ENCODE measurements at places on chromosomes 13 and 19.

GRCh38 chr19:44783545-44783944 lies 5.9 kb downstream of the CBLC start:
- ATAC-seq, result no peak

GRCh38 chr13:70732611-70733010 lies 624.4 kb upstream of the KLHL1 start:
- ATAC-seq, result no peak

DNA sequence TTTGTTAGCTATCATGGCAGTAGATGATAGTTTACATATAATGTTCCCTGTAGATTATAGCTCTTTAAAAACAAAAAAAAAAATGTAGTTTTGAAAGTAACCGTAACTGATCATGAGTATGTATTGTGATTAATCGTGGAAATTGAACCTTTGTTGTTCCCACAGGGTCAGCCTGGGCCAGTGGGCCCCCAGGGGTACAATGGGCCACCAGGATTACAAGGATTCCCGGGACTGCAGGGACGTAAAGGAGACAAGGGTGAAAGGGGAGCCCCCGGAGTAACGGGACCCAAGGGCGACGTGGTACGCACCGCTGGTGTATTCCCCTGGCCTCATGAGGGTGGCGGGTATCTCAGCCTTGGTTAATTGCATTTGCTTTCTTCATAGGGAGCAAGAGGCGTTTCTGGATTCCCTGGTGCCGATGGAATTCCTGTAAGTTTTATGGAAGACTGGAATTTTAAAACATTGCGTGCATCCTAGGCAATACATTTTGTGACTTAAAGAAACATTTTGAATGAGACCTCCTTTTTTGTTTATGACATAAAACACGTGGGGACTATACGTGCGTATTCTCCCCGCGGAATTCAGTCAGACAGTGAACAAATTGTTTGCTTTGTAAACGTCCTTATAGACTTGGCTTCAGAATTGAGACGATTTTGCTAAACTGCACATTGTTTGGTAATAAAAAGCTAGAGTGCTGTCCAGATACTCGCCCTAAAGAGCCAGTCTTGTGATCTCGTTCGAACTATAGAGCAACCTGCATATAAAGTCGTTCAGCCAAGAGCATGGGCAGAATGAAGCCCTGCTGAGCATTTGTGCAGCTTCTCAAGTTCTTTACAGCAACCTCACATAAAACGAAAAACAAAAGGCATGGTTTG lies 117.7 kb downstream of the COL4A2 start:
- ATAC-seq, result no peak

- peak; percentile 31 for ATAC-seq
These were observed at the start of gene POU2F2 for GRCh38 chr19:42132030-42132628. TSS of gene POU2F2 (minus strand) at chr19:42132446. CDS start at chr19:42132411, 35 bp downstream.

GRCh38 chr19:15252398-15253018 lies 20.3 kb upstream of the EPHX3 start:
- ATAC-seq, result no peak

- ATAC-seq, result no peak
These were observed 100.3 kb downstream of the TM9SF2 start for GRCh38 chr13:99601535-99601934.

DNA sequence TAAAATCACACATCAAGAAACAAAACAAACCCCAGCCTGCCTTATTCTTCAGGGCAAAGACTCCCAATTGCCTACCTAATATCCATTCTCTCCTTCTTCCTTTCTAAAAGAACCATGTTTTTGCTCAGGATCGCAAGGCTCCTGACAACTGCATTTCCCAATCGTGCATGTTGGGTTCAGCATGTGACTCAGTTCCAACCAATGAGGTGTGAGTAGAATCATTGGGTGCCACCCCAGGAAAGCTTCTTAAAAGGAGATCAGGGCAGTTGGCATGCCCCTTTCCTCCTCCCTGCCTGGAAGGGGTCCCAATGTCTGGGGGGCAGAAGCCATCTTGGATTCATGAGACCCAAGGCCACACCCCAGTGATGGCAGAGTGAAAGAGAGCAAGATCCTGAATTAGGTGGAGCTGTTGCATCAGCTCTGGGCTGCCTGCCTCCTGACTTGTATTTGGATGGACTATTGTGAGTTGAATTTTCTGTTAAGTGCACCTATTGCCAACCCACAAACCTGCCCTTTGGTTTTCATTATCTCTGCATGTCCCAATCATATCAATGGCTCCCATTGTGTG lies 26.0 kb upstream of the UBAC2 start:
- ATAC-seq, result no peak

DNA sequence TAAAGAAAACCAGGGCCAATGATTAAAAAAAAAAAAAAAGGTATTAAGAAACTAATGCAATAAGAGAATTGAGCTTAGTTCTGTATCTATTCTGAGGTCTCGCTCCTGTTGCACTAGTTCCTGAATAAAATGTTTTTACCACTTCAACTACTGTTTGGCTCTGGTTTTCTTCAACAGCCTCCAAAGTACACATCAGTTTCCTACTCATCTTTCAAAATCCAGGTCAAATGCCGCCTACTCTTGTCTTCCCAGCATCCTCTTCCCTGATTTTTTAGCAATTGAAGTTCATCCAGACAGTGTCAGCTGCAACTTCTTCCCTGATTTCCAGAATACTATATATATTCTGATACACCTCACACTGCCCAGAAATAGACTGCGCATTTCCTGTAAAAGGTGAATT lies 1.4 kb upstream of the RCBTB1 start:
- no peak for ATAC-seq

DNA sequence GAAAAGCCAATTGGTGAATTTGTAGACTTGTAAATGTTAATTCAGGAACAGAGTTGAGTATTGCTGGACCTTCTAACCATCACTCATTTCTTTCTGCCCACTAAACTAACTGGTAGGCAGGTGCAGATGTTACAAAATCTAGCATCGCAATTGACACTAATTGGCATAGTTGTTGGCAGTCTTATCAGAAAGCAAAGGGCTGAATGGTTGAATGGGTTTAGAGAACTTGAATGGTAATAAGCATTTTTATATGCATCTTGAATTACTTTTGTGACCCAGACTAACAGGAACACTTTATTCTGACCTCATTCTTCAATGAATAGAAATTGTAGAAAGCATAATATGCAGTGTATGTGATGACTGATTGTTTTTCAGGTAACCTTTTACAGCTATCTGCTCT lies 189.1 kb downstream of the GGACT start:
- no peak for ATAC-seq

- no peak for ATAC-seq
These were observed 5.4 kb upstream of the ASPDH start for GRCh38 chr19:50519006-50519575.

DNA sequence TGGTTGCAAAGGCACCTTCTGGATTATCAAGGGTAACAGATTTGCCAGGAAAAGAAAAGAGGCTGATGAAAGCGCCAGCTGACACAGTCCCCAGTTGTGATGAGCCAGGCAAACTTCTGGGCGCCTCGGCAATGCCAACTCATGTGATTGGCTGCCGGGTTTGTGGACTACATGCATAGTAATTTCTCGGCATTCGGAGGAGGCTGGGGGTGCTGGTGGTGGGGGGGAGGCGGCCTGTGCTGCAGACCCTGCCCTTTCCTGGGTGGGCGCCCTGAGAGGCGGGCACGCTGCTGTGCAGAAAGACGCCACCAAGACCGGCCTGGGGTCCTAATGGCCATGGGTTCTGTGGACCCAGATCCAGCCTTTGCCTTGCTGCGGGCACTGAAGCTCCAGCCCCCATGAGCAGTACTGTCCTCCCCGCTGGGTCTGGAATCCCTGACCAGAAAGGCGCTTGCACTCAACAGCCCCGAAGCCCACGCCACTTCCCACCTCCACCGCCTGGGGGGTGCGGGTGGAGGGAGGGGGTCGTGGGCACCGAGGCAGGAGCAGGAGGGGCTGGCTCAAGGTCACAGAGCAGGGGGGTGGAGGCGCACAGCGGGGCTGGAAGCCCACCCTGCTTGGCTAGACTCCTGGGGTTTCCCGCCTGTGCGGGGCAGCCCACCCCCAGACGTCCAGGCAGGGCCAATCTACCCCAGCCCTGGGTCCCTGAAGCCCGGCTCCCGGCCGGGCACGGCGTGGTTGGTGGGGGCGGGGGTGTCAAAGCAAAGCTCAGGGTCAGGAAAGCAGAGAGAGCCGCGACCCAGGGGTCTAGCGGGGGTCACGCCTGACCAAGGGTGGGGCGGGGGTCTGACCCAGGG lies 1.0 kb downstream of the DIRAS1 start:
- ATAC-seq, result no peak

DNA sequence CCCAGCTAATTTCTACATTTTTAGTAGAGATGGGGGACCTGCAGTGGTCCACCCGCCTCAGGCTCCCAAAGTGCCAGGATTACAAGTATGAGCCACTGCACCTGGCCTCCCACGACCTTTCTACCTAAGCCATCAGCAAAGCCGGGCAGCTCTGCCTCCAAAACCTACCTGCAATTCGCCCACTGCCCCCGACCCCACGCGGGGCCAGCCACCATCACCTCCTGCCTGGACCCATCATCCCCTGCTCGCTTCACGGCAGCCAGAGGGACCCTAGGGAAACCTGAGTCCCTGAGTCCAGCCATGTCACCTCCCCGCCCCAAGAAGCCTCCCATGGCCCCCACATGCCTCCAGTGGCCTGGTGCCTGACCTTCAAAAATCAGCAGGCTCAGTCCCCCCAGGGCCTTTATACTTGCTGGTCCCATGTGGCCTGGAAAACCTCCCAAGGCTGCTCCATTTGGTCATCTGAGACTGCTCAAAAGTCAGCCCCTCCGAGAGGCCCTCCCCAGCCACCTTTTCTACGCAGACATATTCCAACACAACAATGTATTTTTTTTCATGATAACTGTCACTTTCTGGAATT lies 12.1 kb downstream of the ERCC2 start:
- ATAC-seq, result no peak

- no peak for ATAC-seq
These were observed 320.3 kb downstream of the ATP8A2 start for GRCh38 chr13:25692099-25692498.

DNA sequence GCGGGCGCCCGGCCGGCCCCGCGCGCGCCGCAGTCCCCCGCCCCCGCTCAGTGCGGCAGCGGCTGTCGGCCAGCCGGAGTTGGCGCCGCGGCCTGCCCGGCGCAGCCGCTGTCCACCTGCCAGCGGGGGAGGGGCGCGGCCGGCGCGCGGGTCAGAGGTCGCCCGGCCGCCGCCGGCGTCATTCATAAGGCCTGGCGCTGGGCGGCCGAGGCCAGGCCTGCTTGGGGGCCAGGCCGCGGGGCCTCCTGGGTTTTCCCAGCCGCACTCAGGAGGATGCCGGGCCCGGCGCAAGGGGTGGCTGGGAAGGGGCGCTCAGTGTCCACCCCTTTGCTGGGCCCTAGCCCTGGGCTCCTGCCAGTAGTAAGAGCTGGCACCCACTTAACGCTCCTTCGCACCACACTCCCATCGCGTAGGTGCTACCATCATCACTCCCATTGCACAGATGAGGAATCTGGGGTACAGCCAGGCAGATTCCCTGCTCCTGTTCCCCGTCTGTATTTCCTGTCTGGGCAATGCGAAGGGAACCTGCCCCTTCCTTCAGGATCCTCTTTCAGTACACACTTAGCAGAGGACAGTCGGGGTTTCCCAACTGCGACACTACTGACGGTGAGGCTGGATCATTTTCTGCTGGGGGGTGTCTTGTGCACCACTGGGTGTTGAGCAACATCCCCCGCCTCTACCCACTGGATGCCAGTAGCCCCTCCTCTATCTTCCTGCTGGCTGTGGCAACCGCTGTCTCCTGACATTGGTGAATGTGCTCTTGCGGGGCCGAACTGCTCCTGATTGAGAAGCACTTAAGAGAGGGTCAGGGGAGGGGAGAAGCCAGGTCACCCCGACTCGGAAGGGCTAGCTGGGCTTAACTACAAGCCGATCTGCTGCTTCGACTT lies 846 bp upstream of the PRKACA start:
- peak; percentile 73 for ATAC-seq

DNA sequence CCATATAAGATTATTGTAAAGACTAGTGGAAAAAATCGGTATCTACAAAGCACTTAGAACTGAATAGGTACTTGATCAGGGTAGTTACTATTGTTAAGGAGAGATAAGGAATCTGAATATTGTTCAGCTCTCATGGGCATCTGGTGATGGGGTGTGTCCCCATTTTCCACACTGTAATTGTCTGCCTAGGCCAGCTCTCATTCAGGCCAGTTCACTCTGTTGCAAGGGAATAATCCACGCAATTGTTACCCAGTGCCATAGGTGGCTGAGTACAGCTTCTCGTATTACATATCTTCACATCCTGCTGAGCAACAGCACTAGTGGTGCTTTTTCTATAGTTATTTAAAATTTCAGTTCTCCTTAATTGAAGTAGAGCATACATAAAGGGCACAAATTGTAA lies 45.6 kb upstream of the C13orf42 start:
- ATAC-seq, result no peak
